ENCODE measurements at places on chromosomes 3 and 15.

DNA sequence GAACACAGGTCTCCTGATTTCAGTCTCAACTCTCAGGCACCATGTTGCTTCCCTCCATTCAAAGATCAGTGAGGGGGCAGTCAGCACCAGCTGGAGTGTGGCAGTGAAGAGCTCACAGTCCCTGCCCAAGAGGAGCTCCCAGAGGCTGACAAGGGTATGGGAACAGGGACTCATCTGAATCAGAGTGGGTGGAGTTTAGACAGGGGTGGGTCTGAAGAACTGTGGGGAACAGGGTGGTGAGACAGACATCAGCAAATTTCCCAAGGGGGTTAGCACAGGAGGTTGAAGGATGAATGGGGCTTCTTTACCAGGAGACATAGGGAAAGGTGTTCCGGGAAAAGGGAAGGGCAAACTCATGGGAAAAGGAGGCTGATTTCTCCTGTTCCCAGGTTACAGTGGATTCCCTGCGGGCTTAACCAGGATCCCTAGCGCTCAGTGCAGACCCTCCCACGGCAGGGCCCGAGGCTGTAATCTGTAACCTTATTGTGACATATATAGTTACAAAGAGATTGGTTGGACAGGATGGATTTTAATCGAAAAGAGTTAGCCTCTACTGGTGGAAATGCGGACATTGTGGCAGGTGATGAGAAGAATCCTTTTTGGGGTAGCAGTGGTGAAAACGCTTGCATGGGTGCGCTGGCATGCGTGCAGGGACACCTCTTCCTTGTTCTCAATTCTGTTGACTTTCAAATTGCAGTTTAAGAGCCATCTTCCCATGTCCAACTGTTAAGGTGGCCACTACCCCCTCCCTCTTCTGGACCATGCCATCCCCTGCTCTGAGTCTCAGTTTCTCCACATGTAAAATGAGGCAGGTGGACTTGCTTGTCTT lies 160.3 kb downstream of the SMAD6 start:
- no peak for DNase-seq

- no peak for DNase-seq
Observed at GRCh38 chr3:53617893-53618523, 123.6 kb downstream of the CACNA1D start.

- no peak for DNase-seq
Observed at GRCh38 chr3:131279577-131279976, 102.0 kb upstream of the NUDT16 start.

GRCh38 chr3:184620475-184621119 lies 59.0 kb downstream of the EPHB3 start:
- no peak for DNase-seq

DNA sequence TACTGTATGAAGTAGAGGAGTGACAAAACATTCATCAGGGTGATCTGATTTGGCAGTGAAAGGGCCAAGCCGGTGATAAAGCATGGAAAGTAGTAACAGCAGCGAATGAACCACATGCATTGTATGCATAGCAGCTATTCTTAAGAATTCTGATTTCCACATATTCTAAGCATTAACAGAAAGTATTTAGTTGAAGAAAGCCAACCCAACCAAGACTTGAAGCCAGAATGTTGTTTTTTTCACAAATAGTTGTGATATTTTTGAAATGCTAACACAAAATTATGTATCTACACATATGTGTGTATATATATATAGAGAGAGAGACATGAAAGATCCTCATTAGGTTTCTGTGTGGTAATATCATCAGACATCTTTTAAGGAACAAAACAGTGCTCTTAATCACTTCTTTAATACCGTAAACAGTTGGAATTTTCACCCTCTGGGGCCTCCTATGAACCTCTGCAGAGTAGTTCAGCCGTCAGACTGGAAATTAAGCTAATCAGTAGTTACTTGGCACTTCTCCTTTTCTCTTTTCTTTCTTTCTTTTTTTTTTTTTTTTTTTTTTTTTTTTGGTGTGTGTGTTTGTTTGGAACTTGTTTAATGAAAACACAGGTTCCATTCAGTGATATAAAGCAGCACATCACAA lies 139.6 kb downstream of the CMSS1 start:
- no peak for DNase-seq

GRCh38 chr3:197444793-197445379 lies 110.9 kb downstream of the BDH1 start:
- no peak for DNase-seq

GRCh38 chr3:126152901-126153694 lies 27.3 kb downstream of the ALDH1L1 start:
- DNase-seq = no peak

DNA sequence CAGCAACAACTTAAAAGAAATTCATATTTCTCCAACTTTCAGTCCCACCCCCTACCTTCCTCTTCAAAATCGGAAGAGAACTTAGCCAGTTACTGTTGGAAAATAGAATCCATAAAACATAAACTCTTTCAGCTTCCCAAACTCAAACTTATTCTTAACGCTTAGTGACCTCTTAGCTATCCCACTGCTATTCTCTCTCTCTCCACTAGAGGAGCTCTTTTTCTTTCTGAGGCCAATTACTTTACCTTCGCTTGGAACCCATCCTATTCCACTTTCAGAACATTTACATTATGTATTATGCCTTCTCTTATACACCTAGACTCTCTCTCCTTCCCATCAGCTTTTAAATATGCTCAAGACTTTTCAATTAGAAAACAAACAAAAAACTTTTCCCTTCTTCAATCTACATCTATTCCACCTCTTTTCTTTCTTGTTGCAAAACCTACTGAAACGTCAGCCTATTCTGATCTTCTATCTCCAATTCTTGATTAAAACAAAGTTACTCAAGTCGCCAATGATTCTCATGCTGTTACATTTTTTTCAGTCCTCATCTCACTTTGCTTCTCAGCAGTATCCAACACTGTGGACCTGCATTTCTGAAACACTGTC lies 13.4 kb upstream of the GHSR start:
- DNase-seq = no peak

DNA sequence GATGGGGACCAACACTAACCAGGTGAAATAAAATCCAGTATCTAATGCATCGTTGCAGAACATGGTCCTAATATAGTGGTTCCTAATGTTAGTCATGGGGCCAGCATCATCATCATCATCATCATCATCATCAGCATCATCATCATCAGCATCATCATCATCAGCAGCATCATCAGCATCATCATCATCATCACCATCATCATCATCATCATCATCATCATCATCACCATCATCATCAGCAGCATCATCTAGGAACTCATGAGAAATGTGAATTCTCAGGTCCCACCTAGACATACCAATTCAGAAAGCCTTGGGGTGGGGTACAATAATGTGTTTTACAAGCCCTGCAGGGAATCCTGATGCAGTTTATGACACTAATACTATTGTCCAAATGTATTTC lies 179.4 kb upstream of the LRRN1 start:
- no peak for DNase-seq

DNA sequence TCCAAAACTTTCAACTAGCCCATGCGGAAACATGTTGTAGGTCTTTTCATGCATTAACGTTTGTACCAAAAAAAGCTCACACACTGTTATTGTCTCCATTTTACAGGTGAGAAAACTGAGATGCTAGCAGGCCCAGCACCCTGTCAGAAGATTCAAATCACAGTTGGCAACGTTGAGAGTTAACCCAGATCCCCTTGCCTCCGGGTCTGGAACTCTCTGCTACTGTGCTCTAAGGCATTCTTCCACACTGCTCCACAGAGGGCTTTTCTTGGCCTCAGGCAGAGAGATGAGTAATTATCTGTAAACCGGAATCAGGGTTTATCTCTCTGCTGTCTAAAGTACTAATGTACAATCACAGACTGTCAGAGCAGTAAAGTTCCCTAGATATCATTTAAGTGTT lies 186.0 kb upstream of the LPP start:
- no peak for DNase-seq

DNA sequence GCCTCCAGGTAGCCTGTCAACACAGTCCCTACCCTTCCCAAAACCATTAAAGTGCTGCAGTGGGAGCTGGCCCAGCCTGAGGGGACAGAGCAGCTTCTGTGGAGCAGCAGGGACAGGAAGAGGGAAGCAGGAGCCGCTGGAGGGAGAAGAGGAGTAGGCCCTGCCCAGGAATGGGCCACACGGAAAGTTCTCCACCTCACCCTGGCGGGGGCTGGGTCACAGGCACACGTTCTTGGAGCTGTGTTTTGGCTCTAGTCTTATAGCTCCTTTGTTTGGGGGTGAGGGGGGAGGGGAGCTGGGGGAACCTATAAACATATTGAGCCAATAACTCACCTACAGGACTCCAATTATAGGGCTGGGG lies 508.6 kb downstream of the SHQ1 start:
- DNase-seq = no peak

DNA sequence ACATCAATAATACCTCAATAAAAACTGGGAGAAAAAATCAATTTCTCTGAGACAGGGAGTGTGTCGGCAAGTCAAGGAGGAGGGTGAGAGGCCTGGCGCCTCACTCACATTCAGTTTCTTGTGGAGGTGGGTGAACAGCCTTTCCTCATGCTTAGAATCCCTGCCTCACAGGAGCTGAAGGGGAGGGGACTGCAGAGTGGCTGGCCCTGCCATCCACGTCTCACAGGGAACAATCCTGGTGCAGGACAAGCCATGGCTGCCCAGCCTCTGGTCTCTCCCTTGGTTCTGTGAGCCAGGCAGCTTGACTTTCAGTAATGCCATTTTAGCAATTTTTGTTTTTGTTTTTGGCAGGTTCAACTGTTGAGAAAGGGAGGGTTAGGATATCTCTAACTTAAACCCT lies 126.5 kb upstream of the HACD2 start:
- DNase-seq = no peak

- no peak for DNase-seq
Observed at GRCh38 chr3:181790561-181790960, 78.8 kb downstream of the SOX2 start.

- no peak for DNase-seq
Observed at GRCh38 chr3:12508291-12508700, 24.0 kb downstream of the TSEN2 start.

GRCh38 chr3:99607151-99607550 lies 31.2 kb upstream of the COL8A1 start:
- DNase-seq = no peak

- no peak for DNase-seq
Observed at GRCh38 chr15:79073336-79073735, 17.2 kb downstream of the RASGRF1 start.

GRCh38 chr3:3281024-3281423 lies 101.5 kb upstream of the CRBN start:
- DNase-seq = no peak

DNA sequence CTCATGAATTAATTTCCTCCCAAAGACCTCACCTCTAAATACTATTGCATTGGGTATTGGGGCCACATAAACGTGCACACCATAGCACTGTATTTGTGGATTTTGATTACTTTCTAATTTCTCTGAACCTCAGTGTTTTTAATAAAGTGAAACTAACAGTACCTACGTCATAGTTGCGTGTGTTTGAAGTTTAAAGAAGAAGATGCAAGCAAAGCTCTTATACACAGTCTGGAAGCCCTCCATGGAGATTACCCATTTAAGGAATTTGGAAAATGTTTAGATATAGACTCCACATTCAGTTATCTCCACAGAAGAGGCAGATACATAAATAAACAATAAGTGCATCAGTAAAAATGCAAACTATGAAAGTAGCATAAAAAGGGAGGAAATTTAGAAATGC lies 581.1 kb upstream of the GBE1 start:
- DNase-seq = no peak
